Kidney (tissue), 22 donors: ENCODE measurements at places on chromosomes 7 and 10. TPM values are rescaled to one million over a fixed set of nuclear protein-coding genes. Genes with fewer than 3 reads are reported as not detected.

The PLEKHS1 gene
- 0.41 TPM for total RNA-seq

DNA sequence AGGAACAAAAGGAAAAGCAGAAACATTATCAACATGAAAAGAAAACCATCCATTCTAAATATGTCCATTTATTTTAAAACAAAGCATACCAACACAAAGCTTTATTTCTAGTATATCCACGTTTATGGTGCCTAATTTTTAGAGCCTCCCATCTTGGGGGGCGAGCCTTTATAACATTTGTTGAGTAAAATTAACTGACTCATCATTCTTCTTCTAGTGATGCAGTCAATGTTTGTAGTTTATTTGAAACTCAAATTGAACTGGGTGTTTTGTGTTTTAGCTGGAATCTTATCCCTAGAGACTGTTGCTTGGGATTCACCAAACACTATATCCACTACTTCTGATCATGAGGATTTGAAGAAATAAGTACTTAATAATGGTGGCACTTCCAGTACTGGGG is 366.4 kb upstream of the NPVF start:
- H3K27me3 ChIP-seq, result no peaks in the 10 kb centered on the region
- H3K36me3 ChIP-seq, result no peaks in the 10 kb centered on the region
- H3K4me1 ChIP-seq, result no peaks in the 10 kb centered on the region
- DNase-seq, result no peak
- H3K27ac ChIP-seq, result no peak overlapping the region

The SPDYE5 gene
- not detected for total RNA-seq

The KAZALD1 gene
- total RNA-seq, result 9.8 TPM

- no peak for DNase-seq
- H3K27me3 ChIP-seq, result no peaks in the 10 kb centered on the region
- peaks cover 8% of the 10 kb centered on the region for H3K4me1 ChIP-seq
- no peaks in the 10 kb centered on the region for H3K36me3 ChIP-seq
- H3K4me3 ChIP-seq, result no peak overlapping the region
- H3K27ac ChIP-seq, result no peak overlapping the region
Measured at GRCh38 chr7:114937446-114937845, 15.6 kb downstream of the MDFIC start.

GRCh38 chr7:36154255-36155212 is 1.5 kb downstream of the EEPD1 start:
- peak overlapping the region; percentile 70 for H3K4me3 ChIP-seq
- H3K27ac ChIP-seq, result no peak overlapping the region
- H3K27me3 ChIP-seq, result no peaks in the 10 kb centered on the region
- DNase-seq, result peak; percentile 59
- H3K4me1 ChIP-seq, result peaks cover 30% of the 10 kb centered on the region
- H3K36me3 ChIP-seq, result no peaks in the 10 kb centered on the region

DNA sequence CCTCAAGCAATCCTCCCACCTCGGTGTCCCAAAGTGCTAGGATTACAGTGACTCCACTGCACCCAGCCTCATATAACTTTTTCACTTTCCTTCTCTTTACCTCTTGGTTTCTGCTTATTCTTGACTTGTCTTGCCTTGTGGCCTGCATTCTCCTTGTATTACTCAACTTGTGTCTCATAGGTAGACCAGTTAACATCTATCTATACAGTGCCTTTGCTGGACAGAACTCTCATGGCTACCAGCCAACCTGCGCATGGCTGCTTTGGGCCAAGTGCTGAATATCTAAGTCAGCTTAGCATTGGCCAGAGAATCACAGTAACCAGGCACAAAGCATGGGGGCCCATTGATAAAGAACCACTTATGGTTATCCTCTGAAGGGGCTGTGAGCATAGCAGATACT is 42.6 kb upstream of the ZNRF2 start:
- no peak overlapping the region for H3K27ac ChIP-seq
- no peak overlapping the region for H3K4me3 ChIP-seq
- DNase-seq, result no peak
- no peaks in the 10 kb centered on the region for H3K36me3 ChIP-seq
- H3K27me3 ChIP-seq, result no peaks in the 10 kb centered on the region
